ENCODE measurements at places on chromosomes 11 and 22.

- no peak for DNase-seq
Observed at GRCh38 chr11:127624306-127624856, 623.8 kb upstream of the KIRREL3 start.

DNA sequence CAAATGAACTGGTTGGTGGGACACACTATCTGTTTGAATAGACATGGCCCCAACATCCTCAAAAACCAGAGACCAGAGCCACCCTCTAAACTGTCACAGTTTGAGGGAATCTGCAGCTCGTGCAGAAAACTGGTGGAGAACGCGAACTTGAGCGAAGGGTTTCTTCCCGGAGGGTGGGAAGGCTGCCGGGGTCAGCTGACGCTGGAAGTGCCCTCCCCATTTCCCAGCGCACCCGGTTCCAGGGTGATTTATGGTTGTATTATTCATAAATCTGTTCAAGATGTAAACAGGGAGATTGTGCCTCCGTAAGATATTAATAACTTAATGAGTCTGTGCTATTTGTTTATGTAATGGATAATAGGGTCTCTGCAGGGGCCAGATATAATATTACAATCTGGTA, 1396.7 kb downstream of the BRD1 start:
- no peak for DNase-seq

- DNase-seq, result no peak
Observed at GRCh38 chr11:106231591-106231990, 154.1 kb downstream of the AASDHPPT start.

DNA sequence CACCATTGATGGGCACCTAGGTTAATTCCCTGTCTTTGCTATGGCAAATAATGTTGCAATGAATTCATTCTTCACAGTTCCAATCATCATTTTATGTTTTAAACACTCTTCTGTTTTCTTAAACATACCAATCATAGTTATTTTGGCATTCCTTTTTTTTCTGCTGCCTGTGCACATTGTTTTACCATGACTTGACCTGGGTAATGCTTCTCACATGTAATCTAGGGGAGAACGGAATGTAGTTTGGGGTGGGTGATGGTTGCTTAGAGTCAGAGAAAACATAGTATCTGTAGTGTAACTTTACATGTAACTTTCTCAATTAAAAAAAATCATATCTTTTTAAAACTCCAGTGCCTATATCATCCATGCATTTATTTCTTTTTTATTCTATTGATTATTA, 1945.3 kb upstream of the RAG2 start:
- no peak for DNase-seq

DNA sequence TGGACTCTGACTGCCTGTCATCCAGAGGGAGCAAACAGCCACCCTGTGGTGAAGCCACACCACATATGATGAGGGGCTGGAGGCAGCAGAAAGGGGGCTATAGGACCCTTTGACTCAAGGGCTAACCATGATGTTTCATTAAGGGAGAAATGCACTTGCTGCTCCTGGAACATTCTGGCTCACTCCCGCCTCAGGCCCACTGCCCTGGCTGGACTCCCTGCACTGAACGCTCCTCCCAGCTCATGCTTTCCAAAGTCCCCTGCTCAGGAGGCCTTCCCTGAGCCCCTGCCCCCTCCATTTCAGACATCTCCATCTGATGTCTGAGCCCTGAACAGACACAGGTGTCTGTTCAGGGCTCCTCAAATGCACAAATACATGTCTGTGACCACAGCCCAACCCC, 69.1 kb downstream of the CDKN1C start:
- DNase-seq, result no peak

DNA sequence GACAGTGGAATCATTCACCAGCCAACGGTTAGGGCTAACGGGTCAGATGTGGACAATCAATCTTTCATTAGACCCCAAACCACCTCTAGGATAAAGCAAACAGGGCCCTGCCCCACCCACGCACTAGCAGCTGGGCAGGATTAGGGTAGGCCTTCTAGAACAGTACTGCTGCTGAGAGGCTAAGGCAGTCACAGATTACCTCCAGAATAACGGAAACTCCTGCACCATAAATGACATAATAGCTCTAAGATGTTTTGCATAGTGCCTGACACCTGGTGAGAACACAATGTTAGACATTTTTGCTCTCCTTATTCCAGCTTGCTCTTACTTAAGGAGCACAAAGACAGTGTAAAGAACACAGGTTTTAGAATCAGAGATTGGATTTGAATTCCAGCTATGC, 1.8 kb downstream of the SYTL2 start:
- DNase-seq, result no peak

DNA sequence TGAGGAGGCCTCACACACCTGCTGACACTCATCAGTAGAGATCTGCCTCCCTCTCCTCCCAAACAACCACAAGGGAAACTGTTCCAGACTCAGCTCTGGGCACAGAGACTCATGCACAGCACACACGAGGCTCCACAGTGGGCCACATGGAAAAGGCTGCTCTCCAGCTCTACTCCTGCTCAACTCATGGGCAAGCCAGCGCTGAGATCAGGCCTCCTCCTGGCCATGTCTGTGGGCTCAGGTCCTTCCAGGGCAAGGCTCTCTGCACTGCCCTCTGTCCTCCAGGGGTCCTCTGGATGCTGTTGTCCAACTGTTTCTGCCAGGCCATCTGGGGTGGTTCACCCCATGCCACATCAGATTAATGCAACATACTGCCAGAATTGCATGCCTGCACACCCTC, 46.0 kb downstream of the PLEKHA7 start:
- no peak for DNase-seq

GRCh38 chr11:57597916-57598830, 688 bp downstream of the SERPING1 start:
- DNase-seq, result no peak

DNA sequence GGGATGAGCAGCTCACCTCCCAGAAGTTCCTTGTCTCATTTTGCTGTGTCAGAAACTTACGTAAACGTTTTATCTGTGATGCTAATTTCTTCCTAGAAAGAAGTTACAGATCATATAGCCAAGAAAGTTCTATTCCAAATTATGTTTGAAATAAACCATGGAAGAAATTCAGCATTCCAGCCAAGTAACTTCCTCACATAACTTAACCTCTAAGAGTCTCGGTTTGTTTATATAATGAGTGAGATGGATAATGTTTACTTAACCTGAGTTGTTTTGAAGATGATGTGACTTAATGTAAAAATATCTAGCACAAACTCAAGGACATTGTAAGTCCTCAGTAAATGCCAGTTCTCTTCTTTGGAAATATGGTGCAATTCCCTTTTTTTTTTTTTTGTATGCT, 8.9 kb upstream of the MUC15 start:
- DNase-seq, result no peak

DNA sequence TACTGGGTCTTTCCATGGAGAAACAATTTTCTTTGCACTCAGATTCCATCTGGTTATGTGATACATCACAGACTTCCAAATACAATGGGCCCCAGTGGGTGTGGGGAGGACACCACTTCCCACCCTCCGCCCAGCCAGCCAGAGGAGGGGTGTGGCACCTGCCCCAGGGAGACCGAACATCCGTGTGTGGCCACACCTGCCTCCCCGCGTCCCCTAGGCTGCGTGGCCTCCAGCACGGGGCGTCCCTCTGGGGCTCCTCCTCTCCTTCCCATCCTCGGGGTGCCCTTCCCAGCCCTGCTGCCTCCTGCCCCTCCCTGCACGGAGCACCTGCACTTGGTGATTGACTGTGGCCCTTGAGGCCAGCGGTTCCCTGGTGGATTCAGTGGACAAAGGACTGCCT, 49.1 kb downstream of the CERK start:
- DNase-seq, result no peak

- no peak for DNase-seq
Observed at GRCh38 chr11:7451520-7451919, 33.8 kb upstream of the OLFML1 start.

- no peak for DNase-seq
Observed at GRCh38 chr11:1912289-1912878, 7.1 kb upstream of the TNNT3 start.

- no peak for DNase-seq
Observed at GRCh38 chr11:119720311-119720913, 8.6 kb downstream of the NECTIN1 start.

DNA sequence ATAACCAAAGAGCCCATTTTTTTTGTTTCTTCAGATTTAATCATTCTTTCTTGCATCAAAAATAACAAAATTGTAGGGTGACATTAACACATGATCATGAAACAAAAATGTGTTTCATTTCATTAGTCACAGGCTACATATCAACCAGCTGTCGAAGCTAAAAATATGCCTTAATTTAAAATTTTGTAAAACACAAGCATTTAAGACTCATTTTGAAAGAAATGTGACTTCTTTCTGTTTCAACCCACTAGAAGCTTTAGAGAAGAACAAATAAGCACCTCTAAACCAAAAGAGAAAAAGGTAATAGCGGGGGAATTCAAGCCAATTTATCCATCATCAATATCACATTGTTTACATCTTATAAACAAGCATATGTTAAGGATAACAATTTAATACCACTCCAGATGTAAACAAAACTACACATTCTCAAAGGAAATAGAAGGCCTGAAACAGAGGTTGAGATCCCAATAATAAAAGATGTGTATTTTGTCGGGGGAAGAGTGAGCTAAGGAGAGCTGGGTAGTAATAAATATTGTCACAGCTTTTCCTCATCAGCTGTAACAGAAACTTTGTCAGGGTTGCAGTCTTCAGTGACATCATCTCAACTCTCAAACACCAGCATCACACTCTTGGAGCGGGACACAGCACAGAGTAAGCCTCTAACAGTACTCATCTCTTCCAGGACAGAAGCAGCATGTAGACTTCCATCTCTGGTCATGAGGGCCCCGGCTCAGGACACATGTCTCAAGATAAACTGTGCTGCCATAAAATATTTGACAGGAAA, 42.0 kb downstream of the ALG9 start:
- no peak for DNase-seq

DNA sequence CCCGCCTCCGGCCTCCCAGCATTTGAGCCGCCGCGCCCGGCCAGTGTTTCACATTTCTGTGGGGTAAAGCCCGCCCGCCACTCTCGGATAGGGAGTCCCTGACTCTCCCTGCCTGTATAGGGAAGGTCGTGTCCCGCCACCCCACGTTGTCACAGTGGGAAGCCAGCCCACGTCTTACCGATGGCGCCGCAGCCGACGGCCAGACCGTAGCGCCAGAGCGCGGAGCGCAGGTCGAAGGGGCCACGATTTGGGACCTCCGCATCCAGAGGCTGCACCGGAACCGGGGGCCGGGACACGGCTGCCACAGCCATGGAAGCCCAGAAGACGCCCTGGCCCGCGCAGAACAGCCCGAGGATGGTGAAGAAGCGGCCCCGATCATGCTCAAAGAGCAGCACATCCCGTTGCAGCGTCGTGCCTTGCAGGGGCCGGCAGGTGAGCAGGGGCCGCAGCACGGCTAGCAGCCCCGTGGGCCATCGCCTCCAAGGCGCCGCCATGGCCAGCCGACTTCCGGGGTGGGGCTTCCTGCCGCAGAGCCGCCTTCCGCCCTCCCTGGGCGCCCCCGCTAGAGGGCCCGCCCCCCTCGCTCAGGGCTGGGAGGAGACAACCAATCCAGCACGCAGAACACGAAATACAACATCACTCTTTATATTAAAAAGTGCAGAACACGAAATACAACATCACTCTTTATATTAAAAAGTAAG, at the start of gene TMEM223:
TMEM223 (minus strand) TSS at position 506 of the 701 bp plus-strand sequence; CDS start at position 494, 12 bp downstream.
- DNase-seq, result no peak

DNA sequence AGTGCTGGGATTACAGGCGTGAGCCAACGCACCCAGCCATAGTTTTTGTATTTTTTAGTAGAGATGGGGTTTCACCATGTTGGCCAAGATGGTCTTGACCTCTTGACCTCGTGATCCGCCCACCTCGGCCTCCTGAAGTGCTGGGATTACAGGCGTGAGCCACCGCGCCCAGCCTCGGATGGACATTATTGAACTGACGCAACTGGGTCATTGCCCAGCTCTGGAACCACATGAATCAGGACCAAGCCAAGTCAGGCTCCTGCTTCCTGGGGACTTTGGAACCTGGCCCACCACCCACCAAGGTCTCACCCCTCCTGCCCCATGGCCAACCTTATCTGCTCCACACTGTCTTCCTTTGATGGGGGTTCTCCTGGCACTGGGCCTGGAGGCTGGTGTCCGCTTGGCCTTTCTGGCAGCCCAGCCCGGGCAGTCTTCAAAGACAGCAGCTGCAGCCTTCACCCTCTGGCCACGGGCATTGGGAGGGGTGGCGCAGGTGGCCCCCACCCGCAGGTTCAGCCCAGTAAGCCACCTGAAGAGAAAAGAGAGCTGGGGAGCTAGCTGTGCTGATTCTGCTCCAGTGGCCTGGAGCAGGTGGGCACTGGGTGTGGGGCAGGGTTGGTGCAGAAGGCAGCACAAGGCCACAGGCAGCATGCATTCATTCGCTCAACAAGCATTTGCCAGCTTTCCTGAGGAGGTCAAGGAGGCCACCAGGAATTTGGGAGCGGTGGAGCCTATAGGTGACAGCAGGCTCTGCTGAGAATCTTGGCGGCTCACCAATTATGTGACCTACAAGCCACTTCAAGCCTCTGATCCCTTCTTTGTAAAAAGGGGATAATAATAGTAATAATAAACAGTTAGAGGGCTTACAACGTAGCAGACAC, 5.7 kb downstream of the CHADL start:
- DNase-seq, result no peak

DNA sequence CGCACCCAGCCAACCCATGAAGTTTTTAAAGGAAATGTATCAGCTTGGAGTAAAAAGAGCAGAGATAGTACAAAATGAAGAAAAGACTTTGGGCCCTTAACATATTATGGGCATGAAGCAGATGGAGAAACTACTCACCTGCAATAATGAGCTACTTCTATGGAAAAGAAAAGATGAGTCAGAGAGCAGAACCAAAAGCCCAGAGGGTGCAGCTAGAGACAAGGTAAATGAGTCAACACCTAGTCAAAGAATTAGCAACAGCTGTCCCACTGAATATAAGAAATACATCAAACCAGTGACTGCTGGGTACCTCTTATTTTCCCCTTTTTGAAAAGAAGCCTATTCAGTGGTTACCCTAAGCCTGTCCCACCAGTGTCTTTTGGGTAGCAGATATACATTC, 61.8 kb downstream of the RPL27A start:
- DNase-seq, result no peak

DNA sequence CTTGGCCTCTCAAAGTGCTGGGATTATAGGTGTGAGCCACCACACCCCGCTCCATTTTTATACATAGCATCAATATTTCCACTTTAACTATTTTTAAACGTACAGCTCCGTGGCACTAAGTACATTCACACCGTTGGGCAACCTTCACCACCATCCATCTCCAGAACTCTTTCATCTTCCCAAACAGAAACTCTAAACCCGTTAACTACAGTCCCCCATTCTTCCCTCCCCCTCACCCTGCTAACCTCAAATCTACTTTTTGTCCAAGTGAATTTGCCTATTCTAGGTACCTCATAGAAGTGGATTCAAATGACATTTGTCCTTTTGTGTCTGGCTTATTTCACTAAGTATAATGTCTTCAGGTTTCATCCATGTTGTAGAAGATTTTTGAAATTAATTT, 3.4 kb downstream of the IGLL1 start:
- DNase-seq, result no peak

- no peak for DNase-seq
Observed at GRCh38 chr11:73233692-73234470, 15.8 kb downstream of the P2RY2 start.
